ENCODE measurements at places on chromosomes 6 and 20.

- DNase-seq = no peak
These were observed 102.8 kb upstream of the TFAP2D start for GRCh38 chr6:50610562-50610961.

DNA sequence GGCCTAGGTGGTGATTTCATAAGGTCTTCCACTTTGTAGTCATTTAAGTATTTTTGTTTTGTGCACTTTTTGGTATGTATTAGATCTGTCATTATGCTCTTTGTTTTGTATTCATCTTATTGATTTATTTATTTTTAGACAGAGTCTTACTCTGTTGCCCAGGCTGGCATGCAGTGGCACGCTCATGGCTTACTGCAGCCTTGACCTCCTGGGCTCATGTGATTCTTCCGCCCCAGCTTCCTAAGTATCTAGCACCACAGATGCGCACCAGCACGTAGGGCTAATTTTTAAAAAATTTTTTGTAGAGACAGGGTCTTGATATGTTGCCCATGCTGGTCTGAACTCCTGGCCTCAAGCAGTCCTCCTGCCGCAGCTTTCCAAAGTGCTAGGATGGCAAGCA, 30.6 kb downstream of the TPX2 start:
- DNase-seq = no peak

- no peak for DNase-seq
These were observed 350.0 kb upstream of the PRND start for GRCh38 chr20:4371623-4372251.

DNA sequence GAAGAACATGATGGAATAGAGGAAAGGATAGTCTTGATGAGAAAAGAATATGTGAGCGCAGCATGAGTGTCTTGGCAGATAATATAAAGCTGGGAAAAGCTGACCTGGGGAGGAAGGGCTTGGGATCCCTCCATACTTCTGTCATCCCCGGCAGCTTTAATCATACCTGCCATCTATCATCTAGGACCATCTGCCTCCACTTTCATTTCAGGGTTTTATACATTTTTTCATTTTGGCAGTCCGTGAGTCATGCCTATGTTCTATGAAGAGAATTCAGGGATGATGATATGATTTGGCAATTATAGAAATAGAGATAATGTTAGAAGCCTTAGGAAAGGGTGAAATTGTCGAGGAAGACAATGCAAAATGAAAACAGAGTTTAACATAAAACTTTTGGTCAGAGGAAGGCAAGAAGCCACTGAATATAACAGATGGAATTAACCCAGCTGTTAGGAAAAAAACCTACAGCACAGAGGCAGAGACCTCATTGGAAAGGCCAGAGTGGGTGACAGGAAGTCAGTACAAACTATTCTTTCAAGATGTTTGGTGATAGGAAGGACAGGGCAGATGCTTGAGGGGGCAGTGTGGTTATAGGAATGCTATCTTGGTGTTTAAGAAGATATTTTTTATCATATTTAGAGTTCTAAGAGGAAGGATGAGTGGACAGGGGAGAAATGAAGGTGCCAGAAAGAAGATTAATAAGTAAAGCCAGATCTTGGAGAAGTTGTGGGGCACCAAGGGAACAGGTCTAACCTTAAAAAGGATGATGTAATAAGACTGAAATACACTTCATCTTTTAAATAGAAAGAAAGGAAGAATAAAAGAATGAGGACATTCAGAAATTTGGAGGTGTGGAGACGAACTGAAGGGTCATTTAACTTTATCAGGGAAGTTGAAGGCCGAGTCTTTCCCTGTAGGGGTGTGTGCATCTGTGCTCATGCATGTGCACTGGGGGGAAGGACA, 37.8 kb downstream of the MARCKS start:
- DNase-seq = no peak

DNA sequence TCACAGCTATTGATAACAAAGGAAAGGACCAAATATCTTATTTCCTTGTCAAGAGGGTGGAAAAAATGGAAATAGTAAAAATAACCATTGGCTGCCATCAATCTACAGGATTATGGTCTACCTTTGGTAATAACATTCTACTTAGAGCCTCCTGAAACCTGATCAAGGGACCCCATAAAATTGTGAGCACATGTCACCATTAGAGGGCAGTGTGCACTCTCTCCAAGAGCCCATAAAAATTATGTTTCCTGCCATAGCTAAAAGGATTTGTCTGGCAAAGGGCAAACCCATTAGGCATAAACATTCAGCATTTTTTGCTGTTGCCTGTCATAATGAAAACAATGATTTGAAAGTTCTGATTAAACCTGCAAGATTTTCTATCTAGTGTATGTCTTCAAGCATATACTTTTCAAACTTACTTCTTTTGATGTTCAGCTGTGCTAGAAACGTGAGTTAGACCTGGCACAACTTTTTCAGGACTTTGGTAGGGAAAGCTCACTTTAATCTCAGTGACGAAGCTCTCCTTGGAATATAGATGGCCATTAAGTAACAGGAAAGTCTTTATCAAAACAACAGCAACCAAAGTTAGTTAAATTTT, 120.7 kb upstream of the ZFP64 start:
- DNase-seq = peak; percentile 30

- no peak for DNase-seq
These were observed 88.3 kb downstream of the SLX4IP start for GRCh38 chr20:10523443-10523842.

DNA sequence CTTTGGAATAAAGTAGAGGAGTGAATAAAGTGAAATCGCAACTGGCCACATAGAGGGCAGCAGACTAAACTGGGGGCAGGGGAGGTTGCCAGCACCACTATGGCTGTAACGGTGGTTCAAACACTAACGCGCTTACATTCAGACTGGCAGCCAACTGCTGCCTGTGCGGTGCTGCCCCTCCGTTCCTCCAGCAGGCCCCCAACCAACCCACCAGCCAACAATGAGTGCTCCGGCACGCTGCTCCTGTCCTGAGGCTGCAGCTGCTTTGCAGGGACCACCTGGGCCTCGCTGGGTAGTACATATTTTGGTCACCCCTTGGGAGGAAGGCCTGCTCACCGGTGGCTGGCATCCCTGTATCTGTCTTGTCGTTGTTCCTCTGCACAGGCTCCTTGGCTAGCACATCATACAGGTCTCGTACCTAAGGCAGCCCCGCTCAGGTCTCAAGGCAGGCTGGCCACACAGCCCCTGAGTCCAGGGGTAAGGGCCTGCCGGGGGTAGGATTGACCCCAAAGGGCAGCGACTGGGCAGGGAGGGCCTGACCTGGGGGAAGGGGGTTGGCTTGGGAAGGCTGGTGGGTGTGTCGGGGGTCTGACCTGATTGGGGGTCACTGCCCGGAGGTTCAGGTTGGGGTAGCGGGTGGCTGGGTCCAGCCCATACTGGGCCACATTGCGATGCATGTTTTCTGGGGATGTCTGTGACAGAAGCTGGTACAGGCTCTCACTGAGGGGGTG, 6.3 kb downstream of the MICAL1 start:
- DNase-seq = no peak

DNA sequence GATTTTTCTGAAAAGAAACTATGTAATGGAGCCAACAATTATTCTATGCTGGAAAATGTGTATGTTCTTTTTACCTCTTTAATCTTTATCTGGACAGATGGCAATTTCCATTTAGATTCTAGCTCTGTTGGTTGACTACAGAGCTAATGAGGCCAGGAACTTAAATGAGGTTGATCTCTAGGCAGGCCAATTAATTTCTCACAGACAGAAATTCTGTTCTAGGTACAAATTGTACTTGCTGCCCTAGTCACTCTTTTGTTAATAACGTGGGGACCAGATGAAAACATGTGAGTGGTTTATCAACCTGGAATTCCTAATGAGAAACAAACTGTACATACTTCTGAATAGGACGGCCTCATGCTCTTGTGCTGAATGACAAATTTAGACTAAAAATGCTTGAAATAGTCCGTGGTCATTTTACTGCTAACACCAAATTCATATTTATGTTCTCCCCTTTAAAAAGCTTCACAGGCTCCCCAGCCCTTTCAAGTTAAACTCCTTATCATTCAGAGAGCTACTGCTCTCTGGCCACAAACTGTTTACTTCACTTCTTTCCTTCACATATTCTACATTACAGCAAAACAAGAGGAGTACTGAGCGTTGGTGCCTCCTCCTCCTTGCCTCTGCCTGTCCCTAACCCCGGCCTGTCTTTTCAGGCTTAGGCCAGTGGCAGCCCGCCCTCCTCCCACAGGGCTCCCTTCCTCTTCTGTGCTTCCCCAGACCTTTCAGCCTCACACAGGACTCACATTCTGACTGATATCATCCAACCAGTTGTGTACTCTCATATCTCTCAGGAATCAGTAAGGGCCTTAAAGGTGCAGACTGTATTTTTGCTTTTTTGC, 41.4 kb downstream of the DTNBP1 start:
- DNase-seq = no peak

DNA sequence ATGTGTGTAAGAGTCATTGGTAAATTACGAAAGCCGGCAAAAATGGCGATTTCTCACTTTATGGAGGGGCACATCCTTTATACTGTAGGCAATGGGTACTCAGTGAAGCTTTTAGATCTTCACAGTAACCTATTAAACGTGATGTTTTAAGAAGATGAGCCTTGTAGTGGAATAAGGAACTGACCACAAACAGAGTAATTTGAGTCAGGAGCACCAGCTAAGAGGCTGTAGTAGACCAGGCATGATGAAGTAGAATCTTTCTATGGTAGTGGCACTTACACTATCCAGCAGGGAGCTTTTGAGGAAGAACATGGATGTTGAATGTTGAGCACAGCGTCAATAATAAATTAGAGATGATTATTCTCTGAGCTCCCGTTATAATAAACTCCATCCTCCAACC, 65.9 kb downstream of the HIVEP2 start:
- no peak for DNase-seq

DNA sequence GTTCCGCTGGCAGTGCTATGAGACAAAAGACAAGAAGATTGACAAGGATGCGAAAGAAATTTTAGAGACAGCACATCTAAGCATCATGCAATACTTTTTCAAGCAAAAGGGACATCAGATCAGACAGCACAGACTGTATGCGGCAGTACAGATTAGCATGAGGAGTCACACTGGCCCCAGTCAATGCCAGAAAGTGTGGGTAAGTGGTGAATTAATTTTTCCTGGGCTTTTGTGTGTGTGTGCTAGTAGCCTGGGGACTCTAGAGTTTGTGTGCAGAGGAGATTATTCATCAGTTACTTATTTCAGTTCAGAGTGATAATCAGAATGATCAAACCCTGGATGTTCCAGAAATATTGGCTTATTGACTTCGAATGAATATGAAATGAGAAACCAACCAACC, 47.2 kb downstream of the LAMA4 start:
- no peak for DNase-seq

GRCh38 chr20:53524589-53525312, 68.9 kb downstream of the ZNF217 start:
- no peak for DNase-seq

GRCh38 chr6:87965806-87966205, 81.8 kb upstream of the SPACA1 start:
- no peak for DNase-seq

DNA sequence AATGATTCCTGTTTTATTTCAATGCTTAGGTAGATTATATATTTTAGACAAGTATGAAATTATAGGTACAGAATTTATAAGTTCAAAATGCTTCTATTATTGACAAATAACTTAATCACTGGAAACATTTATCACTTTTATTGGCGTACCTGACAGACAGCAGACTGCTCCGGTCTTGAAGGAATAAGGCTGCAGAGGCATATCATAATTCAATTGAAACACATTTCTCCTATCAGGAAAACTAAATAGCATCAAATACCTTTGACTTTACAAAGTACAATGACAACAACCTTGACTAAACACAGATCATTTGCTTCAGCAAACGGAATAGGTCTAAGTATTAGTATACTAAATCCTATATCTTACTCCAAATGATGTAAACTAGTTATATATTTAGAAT, 91.3 kb downstream of the GRIK2 start:
- no peak for DNase-seq

GRCh38 chr6:168603234-168603633, 162.2 kb downstream of the SMOC2 start:
- DNase-seq = no peak

GRCh38 chr20:5001174-5002076, at the start of gene SLC23A2:
Gene SLC23A2, minus strand, starts transcription at chr20:5001510. Its CDS starts 68,948 bp downstream, at chr20:4932562.
- no peak for DNase-seq

DNA sequence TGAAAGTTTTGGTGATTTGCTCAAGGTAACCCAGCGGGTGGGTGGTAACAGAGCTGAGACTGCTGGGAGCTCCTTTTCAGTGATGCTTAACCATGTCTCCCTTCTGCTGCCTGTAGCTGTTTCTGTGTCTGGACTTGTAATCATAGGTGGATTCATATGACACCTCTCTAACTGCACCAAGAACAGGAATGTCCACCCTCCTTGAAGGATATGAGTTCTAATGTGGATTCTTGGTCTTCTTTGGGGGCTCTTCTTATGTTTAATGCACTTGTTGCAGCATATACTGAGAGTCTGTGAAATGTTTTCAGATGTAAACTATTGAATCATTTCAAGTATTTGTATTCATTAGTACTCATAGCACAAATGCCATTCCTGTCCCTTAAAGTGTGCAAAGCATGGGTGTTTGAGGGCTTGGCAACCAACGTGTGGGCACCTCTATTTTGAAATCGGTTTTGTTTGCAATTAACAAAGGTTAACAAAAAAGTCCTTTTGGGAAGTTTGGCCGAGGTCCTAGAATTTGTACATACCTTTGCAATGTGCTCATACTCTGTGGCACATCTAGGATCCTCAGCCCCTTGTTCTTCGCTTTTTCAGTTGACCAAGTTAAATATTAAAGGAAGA, 138.0 kb downstream of the SOX4 start:
- DNase-seq = no peak

GRCh38 chr20:1322511-1323245, 6.3 kb downstream of the SDCBP2 start:
- DNase-seq = peak; percentile 5

DNA sequence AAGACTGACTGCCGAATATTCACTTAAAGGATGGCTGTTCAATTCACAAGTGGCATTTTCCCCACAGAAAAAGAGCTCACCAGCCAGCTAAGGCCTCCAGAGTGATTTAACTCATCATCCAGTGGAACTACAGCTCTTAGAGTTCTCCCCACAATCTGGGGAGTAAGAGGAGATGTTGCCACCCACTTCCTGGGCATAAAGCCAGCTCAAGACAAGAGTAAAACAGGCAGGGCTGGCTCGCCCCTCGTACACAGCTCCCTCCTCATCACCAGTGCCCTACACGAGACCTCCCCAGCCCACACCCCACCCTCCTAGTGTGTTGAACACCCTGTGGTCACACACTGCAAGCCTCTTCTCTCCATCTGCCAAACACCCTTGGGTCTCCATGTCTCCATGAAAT, 47.2 kb upstream of the IPCEF1 start:
- peak; percentile 17 for DNase-seq

DNA sequence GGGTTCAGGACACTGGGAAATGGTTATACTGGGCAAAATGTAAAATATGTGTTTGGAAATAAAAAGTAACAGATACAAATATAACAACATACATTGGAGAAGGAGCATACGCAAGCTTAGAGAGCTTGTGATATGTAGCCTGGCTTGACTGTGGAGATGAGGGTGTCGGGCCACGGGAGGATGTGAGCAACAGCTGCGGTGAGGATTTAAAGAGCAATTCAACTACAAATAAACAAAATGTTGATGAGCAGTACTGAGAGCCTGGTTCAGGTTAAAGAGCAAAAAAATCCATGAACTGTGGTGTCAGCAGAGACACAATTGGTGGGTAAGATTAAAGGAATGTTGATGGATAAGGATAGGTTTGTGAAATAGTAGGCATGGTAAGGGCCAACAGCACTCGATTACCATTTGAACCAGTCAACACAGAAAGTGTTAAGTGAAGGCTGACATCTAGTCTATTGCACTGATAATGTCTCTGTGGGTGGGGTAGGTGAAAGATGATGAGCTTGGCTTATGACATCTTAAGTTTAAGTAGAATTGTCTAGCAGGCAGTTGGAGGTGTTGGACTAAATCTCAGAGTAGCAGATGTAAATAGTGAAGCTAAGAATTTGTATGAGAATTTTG, 723.2 kb downstream of the EPM2A start:
- DNase-seq = no peak
